Astrocyte (in vitro differentiated cells and primary cell): ENCODE measurements at places on chromosomes 5 and 9. TPM values are rescaled to one million over a fixed set of nuclear protein-coding genes. Genes with fewer than 3 reads are reported as not detected.
A peak's percentile ranks its signal among the peaks of the same experiment; 100 is the strongest.

The S100Z gene
- not detected in 2 replicates for total RNA-seq

The GNA14 gene
- total RNA-seq, result 1.0 and 1.1 TPM in 2 replicates

The PCDHA6 gene
- total RNA-seq, result 2.7 TPM in 2 replicates

The TUBB4B gene
- total RNA-seq, result 188 and 218 TPM in 2 replicates

The TTC39B gene
- total RNA-seq, result 7.0 and 8.1 TPM in 2 replicates

The EIF4E1B gene
- total RNA-seq, result not detected in 2 replicates

DNA sequence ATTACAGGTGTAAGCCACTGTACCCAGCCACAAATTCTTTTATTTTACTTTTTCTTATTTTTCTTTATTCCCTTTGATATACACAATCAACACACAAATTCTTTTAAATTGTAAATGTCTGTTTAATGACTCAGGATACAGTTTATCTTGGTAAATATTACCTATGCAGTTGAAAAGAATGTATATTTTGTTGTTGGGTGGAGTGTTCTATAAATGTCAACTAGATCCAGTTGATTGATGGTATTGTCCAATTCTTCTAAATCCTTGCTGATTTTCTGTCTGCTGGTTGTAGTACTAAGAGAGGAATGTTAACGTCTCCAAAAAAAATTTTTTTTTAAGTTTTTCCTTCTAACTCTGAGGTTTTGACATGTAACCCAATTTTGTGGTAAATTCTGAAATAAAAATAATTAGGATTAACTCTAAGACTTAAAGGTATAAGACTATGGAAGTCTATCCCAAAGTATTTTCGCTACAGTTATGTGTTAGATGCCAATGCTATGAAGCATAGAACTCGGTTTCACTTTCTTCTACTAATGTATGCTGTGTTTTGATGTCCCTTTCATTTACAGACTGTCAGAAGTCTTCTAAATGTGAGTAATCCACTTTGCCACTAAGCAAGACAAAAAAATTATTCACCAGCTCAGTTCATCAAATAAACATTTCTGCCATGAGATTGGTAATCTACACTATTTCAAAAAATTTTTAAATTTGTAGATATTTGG, 720.2 kb upstream of the C9orf72 start:
- DNase-seq, result no peak

GRCh38 chr9:126619361-126620135, 5.8 kb downstream of the LMX1B start:
- no peak for DNase-seq

GRCh38 chr9:18699764-18700163, 225.8 kb downstream of the ADAMTSL1 start:
- DNase-seq, result no peak

DNA sequence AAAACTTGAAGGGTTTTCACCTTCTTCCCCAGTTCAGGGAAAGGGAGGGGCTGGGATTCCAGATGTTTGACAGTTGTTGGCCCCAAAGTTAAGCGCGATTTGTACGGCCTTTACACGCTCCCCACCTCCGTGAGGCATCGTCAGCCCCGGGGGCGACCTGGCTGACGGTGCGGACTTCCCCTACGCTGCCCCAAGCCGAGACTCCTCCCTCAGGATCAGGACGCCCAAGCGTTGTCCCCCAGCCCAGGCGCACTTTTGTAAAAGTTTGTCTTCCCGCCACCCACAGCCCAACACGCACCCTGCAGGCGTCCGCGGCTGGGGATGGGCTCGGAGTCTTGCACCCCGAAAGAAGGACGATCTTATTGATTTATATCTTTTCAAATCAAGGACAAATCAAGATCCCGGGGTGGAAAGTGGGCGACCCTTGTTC, 713 bp downstream of the MOB3B start:
- DNase-seq, result peak; percentile 2

DNA sequence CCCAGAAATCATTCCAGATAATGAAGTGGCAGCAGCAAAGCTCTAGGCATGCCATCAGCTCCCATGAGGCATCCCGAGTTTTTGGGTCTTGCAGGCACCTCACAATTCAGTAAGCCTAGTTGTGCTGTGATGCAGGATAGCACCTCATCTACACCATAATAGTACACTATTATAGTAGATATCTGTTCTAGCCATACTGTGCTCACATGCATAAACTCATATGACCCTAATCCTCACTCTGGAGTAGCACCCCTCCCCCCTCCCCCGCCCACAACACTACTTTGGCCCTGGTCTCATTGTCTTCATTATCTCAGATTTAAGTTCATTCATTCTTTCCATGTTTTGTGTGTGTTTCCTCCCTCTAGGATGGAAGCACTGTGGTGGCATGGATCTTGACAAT, 102.5 kb upstream of the PITX1 start:
- DNase-seq, result no peak

DNA sequence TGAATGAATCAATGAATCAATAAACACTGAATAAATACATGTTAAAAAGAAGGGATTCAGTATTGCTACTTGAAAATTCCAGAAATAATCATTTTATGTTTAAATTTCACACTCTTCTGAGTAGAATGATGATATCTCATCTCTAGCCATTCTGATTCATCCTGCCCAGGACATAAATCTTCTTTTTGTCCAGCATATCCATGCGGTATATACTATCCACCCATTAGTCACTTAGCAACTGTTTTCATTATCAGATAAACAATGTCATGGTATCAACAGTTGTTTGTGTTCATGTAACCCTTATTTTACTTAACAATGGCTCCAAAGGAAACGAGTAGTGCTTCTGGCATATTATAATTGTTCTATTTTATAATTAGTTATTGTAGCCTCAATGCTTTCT, 432.4 kb upstream of the SMC2 start:
- DNase-seq, result no peak
